ENCODE measurements at places on chromosomes 2 and 18. TPM values are rescaled to one million over a fixed set of nuclear protein-coding genes. Genes with fewer than 3 reads are reported as not detected.

DNA sequence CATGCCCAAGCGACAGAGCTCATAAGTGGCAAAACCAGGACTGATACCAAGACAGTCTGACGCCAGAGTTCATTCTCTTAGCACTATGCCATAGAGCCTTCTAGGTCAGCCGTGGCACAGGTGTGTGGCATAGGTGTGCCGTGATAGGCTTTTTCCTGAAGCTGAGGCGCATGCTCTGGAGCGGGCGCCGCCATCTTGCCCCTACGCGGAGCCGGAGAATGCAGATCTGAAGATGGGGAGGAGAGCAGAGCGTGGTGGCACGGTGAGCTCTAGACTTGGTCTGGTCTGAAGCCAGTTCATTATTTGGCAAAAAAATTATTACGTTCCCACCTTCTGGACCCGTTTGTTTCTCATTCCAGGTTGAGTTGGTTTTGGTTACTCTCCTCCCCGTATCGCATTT lies 16.6 kb downstream of the MCFD2 start:
- H3K27ac ChIP-seq = no peak overlapping the region
- H3K36me3 ChIP-seq = no peaks in the 10 kb centered on the region
- no peak for DNase-seq
- no peaks in the 10 kb centered on the region for H3K27me3 ChIP-seq

- H3K27me3 ChIP-seq = no peaks in the 10 kb centered on the region
- peaks cover 36% of the 10 kb centered on the region for H3K4me1 ChIP-seq
- no peaks in the 10 kb centered on the region for H3K36me3 ChIP-seq
- no peak overlapping the region for H3K27ac ChIP-seq
- H3K4me3 ChIP-seq = no peak overlapping the region
These were observed 10.1 kb upstream of the CD226 start for GRCh38 chr18:69957747-69958146.

- H3K27me3 ChIP-seq = no peaks in the 10 kb centered on the region
- H3K36me3 ChIP-seq = no peaks in the 10 kb centered on the region
- H3K4me1 ChIP-seq = no peaks in the 10 kb centered on the region
These were observed 130.1 kb upstream of the DAPL1 start for GRCh38 chr2:158664987-158665386.

DNA sequence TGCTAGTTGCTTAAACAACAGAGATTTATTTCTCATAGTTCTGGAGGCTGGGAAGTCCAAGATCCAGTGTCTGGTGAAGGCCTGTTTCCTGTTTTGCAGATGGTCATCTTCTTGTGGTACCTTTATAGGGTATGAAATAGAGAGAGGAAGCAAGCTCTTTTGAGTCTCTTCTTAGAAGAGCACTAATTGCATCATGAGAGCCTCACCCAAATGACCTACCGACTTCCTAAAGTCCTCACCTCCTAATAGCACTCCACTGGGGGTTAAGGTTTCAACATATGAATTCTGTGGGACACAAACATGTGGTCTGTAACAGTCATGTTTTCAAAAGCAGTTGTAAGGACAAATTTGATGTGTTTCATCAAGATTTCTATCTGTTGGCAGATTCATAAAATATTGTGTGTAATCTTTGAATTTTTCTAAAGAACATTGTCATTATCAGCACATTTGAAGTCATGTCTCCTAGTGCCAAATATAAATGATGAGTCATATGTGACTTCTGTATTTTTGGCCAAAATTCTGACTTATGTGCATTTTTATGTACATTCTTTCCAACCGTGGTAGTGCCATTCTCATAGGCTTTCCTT lies 45.3 kb downstream of the CD28 start:
- no peak overlapping the region for H3K27ac ChIP-seq
- H3K4me1 ChIP-seq = peaks cover 21% of the 10 kb centered on the region

DNA sequence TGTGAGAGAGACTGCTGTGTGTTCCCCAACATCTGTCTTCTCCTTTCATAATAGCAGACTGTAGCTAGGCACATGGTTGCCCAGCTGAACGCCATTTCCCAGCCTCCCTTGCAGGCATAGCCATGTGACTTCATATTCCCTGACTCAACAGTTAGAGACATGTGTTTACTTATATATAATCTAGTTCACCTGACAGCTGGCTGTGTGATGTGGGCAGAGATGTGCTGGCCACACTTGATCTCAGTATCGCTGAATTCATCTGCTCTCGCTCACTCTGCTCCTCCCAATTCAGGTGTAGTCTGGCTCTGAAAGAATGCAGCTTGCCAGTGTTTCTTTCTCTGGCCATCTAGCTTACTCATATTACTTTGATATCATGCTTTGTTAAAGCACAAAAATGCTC lies 52.3 kb upstream of the SEC11C start:
- no peaks in the 10 kb centered on the region for H3K4me1 ChIP-seq
- H3K27ac ChIP-seq = no peak overlapping the region
- H3K36me3 ChIP-seq = no peaks in the 10 kb centered on the region
- DNase-seq = no peak

- no peaks in the 10 kb centered on the region for H3K27me3 ChIP-seq
- no peak overlapping the region for H3K27ac ChIP-seq
- DNase-seq = no peak
- no peaks in the 10 kb centered on the region for H3K4me1 ChIP-seq
- no peaks in the 10 kb centered on the region for H3K36me3 ChIP-seq
These were observed 49.0 kb downstream of the MAP2 start for GRCh38 chr2:209472871-209473270.

- no peak overlapping the region for H3K4me3 ChIP-seq
- no peak for DNase-seq
- no peaks in the 10 kb centered on the region for H3K27me3 ChIP-seq
- H3K4me1 ChIP-seq = no peaks in the 10 kb centered on the region
- H3K36me3 ChIP-seq = no peaks in the 10 kb centered on the region
These were observed 234.9 kb downstream of the FHOD3 start for GRCh38 chr18:36532394-36532793.

DNA sequence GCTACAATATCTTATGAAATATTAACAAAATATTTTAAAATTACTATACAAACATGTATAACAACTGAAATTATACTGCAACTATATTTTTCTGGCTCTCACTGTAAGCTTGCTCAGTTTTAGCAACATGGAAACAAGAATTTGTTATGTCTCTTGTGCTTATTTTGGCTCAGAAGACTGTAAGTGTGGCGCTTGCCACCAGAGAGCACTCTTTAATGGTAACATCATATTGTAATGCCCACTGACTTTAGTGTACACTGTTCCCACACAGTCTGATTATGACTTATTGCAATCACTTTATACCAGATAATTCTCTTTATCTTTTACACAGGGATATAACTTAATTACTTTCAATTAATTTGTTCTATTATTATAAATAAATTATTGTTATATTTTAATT lies 1500.6 kb upstream of the TMEFF2 start:
- no peaks in the 10 kb centered on the region for H3K4me1 ChIP-seq
- H3K27me3 ChIP-seq = no peaks in the 10 kb centered on the region
- H3K27ac ChIP-seq = no peak overlapping the region
- no peak overlapping the region for H3K4me3 ChIP-seq

- H3K27ac ChIP-seq = no peak overlapping the region
- DNase-seq = no peak
- H3K4me3 ChIP-seq = no peak overlapping the region
- no peaks in the 10 kb centered on the region for H3K4me1 ChIP-seq
These were observed 97.3 kb downstream of the ANKRD12 start for GRCh38 chr18:9233771-9234440.

- no peak overlapping the region for H3K4me3 ChIP-seq
- no peaks in the 10 kb centered on the region for H3K4me1 ChIP-seq
- no peaks in the 10 kb centered on the region for H3K36me3 ChIP-seq
These were observed 12.6 kb upstream of the OTX1 start for GRCh38 chr2:63038034-63038433.

LYG1 gene
- polyA plus RNA-seq = not detected

GRCh38 chr18:57583297-57583835 lies 3.1 kb downstream of the FECH start:
- peak overlapping the region; percentile 57 for H3K27ac ChIP-seq
- H3K36me3 ChIP-seq = no peaks in the 10 kb centered on the region
- H3K4me1 ChIP-seq = peaks cover 17% of the 10 kb centered on the region
- no peak for DNase-seq

- H3K27ac ChIP-seq = no peak overlapping the region
- DNase-seq = no peak
- no peak overlapping the region for H3K4me3 ChIP-seq
- H3K27me3 ChIP-seq = no peaks in the 10 kb centered on the region
These were observed 9.0 kb downstream of the DCDC2C start for GRCh38 chr2:3712424-3712823.

- no peaks in the 10 kb centered on the region for H3K36me3 ChIP-seq
- H3K27ac ChIP-seq = no peak overlapping the region
- no peak for DNase-seq
- no peaks in the 10 kb centered on the region for H3K4me1 ChIP-seq
These were observed 41.6 kb downstream of the ARHGEF4 start for GRCh38 chr2:130878316-130878715.

DNA sequence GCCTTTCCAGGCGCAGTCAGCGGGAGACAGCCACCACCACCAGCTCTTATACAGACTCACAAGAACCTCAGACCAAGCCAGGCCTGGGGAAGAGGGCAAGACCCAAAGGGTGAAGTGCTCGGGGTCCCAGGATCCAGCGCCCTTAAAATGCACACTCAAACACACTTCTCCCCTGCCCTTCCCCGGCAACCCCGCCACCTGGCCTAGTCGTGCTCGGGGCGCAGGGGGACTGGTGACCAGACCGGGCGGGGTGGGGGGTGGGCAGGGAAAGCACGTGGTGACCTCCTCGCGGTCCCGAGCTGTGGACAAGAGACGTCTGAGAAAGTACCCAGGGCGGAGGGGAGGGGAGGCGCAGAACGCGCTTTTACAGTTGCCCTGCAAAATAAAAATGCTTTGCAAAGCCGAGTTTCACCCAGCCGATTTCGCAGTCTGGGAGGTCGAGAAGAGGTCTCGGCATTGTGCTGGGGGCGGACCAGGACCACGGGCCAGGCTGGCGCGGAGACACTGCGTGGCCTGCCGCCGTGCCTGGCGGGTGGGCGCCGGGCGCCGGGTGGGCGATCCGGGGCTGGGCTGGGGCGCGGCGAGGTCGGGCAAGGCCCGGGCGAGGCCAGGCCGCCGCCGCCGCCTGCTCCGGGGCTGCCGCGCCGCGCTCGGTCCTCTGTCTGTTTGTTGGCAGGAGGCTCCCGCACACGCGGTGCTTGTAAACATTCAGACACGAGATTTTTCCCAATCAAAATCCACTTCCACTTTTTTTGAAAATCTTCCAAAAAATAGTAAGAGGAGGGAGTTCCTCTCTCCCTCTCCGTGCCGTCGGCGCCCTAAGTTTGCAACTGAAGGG lies 2.0 kb downstream of the BCL11A start:
- H3K4me3 ChIP-seq = no peak overlapping the region
- H3K27me3 ChIP-seq = peaks cover 64% of the 10 kb centered on the region
- peaks cover 32% of the 10 kb centered on the region for H3K4me1 ChIP-seq
- no peak overlapping the region for H3K27ac ChIP-seq
- no peak for DNase-seq
- no peaks in the 10 kb centered on the region for H3K36me3 ChIP-seq

TTN gene
- 2.0 TPM for polyA plus RNA-seq

PSD4 gene
- 42.1 TPM for polyA plus RNA-seq

- peaks cover 48% of the 10 kb centered on the region for H3K4me1 ChIP-seq
- H3K27me3 ChIP-seq = no peaks in the 10 kb centered on the region
- no peak overlapping the region for H3K27ac ChIP-seq
- no peak overlapping the region for H3K4me3 ChIP-seq
- no peak for DNase-seq
These were observed 107.7 kb downstream of the LBH start for GRCh38 chr2:30339071-30339470.

- no peak overlapping the region for H3K27ac ChIP-seq
- no peaks in the 10 kb centered on the region for H3K36me3 ChIP-seq
- peaks cover 6% of the 10 kb centered on the region for H3K27me3 ChIP-seq
- no peak overlapping the region for H3K4me3 ChIP-seq
- no peak for DNase-seq
These were observed 63.2 kb upstream of the TMEM17 start for GRCh38 chr2:62568983-62569837.

GRCh38 chr2:172859581-172860335 lies 124.1 kb downstream of the RAPGEF4 start:
- H3K4me3 ChIP-seq = no peak overlapping the region
- DNase-seq = no peak
- H3K27ac ChIP-seq = no peak overlapping the region
- no peaks in the 10 kb centered on the region for H3K36me3 ChIP-seq
- no peaks in the 10 kb centered on the region for H3K4me1 ChIP-seq
